NCI-H345 (cell line): ENCODE measurements at places on chromosomes 1 and 21.
A peak's percentile ranks its signal among the peaks of the same experiment; 100 is the strongest.

- no peak for DNase-seq
Measured at GRCh38 chr1:36153476-36153875, 2.5 kb upstream of the MAP7D1 start.

DNA sequence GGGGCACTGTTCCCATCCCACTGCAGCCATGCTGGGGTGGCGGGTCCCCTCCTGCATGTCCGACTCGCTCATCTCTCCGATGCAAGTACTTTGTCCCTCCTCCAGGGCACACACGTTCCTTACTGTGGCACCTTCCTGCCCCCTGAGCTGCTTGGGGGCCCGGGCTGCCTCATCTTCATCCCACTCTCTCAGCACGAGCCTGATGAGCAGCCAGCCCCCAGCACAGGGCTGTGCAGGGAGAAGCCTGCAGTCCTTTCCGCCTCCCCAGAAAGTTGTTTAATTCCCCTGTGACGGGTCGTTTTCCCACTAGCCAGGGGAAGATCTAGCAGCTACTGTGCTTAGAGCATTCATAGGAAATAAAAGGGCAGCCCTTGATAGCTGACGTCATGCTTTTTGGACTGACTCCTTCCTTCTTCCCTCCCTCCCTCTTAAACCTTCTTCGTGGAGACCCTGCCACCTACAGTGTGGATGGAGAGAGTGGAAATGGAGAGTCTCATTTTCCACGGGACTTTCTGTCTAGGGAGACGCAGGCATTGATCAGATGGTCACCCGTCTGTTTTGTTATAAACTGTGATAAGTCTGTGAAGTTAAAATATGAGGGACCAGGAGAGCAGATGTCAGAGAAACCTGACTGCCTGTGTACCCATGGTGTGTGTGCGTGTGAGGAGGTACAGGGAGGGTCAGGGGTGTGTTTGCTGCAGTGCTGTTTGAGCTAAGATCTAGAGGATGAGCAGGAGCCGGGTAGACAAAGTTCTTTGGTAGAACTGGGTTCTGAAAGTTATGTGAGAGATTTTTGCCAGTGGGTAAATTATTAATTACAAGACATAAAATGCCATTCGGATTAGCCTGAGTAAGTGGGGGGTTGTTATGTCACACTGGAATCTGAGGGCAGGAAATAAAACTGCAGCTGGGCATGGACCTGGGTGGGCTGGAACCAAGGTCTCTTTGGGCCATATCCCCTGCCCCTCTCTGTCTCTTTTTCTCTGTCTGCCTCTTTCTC is 34.3 kb downstream of the GPR137B start:
- no peak for DNase-seq

DNA sequence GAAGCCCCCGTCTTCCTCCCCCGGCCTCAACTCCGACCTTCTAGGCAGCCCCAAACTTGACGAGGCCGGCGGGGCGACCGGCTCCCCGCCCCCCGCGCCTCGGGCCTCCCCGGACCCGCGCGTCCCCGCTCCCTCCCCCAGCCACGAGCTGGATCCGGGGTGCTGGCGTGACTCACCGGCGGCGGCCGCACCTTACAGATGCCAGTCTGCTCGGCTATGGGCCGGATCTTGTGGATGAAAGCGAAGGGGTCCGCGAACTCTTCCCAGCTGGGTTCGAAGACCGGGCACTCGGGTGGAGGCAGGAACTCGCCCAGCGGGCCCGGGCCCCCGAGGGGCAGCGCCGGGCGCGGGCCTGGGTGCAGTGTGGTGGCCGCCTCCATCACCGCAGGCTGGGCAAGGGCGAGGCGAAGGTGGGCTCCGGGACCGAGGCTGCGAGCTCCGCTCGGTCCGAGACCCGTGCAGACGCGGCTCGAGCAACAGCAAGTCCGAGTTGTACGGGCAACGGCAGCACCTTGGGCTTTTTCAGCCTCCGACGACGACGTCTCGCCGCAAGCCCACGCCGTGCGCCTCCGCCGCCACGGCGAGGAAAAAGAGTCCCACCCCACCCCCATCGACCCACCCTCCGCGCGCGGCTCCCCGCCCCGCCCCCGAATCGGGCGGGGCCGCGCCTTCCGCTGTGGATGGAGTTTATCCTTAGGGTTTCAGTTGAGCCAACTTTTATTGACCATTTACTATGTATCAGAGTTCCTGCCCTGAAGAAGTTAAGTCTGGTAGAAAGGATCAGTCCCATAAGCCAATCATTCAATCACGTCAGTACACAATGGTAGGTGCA is at the start of gene KDM5B:
KDM5B (minus strand) TSS at position 496 of the 832 bp plus-strand sequence; CDS start at position 380, 116 bp downstream.
- DNase-seq = peak; percentile 85

DNA sequence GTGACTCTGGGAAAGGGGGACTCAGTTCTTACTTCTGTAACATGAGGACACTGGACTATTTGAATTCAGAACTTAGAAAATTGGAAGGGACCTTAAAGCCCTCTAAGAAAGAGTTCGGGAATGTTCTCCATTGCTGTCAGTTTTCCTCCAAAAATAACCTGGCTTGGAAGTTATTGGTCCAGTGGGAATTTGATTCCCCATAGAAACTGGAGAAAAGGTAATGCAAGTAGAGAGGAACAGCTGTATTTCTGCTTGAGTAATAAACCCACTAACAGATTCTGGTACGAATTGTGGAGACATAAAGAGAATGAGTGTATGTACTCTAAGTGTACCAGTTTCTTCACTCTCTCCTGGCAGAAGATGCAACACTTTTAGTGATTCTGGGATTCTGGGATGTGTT is 1.8 kb downstream of the ZBED6 start:
- DNase-seq = no peak

DNA sequence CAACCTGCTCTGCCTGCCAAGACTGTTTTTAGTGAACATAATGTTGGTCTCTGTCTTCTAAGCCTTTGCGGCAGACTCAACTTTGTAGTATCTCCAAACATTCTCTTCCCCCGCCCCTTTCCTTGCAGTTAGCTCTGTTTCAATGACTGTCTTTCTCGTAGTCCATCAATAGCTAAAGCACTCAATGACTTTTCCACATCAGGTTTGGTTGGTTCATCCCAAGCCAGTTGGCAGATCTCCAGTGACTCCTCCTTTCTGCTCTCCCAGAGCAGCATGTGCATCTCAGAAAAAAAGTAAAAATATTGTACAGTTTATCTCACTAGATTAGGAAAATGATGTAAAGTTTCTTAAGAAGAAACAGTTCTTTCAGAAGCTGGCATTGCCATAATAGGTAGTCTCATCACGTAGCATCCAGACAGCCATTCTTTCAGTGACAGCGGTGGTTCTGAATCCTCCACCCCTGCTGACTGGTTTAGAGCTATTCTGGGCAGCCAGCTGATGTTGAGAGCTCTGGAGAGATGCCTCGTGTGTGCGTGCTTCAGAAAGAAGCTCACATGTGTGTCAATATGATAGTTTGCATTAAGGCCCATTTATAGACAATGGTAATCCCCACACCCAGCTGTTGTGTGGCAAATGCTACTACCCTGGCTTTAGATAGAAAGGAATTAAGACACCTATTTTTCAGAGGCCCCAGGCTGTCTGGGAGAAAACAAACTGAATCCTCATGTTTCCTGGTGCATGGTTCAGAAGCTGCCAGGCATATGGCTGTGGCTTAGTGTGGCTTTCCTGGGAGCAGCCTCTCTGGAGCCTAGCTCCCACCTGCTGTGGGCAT is 53.2 kb downstream of the CNN3 start:
- DNase-seq = peak; percentile 97
